ENCODE measurements at places on chromosomes 11 and 22. TPM values are rescaled to one million over a fixed set of nuclear protein-coding genes. Genes with fewer than 3 reads are reported as not detected.

The NDUFV1 gene
- 150 TPM for total RNA-seq

The KIRREL3 gene
- total RNA-seq = 6.0 TPM

The KCNJ1 gene
- not detected for total RNA-seq

The RAG1 gene
- total RNA-seq = 0.85 TPM

The CCDC87 gene
- total RNA-seq = 0.49 TPM

The AAMDC gene
- 13.0 TPM for total RNA-seq

The C1QTNF4 gene
- total RNA-seq = 0.49 TPM

The RBMXL2 gene
- total RNA-seq = not detected

The FAM180B gene
- not detected for total RNA-seq

The PTH gene
- total RNA-seq = not detected

The VSIG2 gene
- not detected for total RNA-seq

The PVALB gene
- total RNA-seq = not detected

The KCNQ1 gene
- not detected for total RNA-seq

The ACRV1 gene
- total RNA-seq = not detected

The TCN2 gene
- 21.4 TPM for total RNA-seq

The CADM1 gene
- 26.1 TPM for total RNA-seq

The GLYAT gene
- total RNA-seq = not detected

The CLDN25 gene
- total RNA-seq = not detected

The NTM gene
- total RNA-seq = 14.6 TPM

The JHY gene
- total RNA-seq = 10.3 TPM

The RAPSN gene
- 0.32 TPM for total RNA-seq

The RANBP1 gene
- 51.8 TPM for total RNA-seq

The NCR3LG1 gene
- total RNA-seq = 9.1 TPM

The PSMD13 gene
- 94.1 TPM for total RNA-seq

The ADAMTS15 gene
- 0.85 TPM for total RNA-seq

The TRPM5 gene
- not detected for total RNA-seq

The OR52E8 gene
- not detected for total RNA-seq

The KBTBD4 gene
- 34.7 TPM for total RNA-seq

The WT1 gene
- total RNA-seq = not detected

The RAB39A gene
- not detected for total RNA-seq

The ADSL gene
- total RNA-seq = 108 TPM

The PATE2 gene
- not detected for total RNA-seq

The ZNF70 gene
- 6.8 TPM for total RNA-seq

The LRRC74B gene
- 0.36 TPM for total RNA-seq

The HORMAD2 gene
- total RNA-seq = not detected

The IL18 gene
- total RNA-seq = not detected

The CNIH2 gene
- 0.16 TPM for total RNA-seq

The RFPL1 gene
- not detected for total RNA-seq

The SLCO2B1 gene
- not detected for total RNA-seq

The SERGEF gene
- total RNA-seq = 22.7 TPM

The MFRP gene
- under 0.01 TPM for total RNA-seq

The OR52H1 gene
- total RNA-seq = 0.81 TPM

The MUC2 gene
- not detected for total RNA-seq

The TSSK2 gene
- not detected for total RNA-seq

The TMEM191B gene
- total RNA-seq = not detected

The BET1L gene
- total RNA-seq = 45.1 TPM

The OR8B2 gene
- not detected for total RNA-seq

The ADM2 gene
- 9.6 TPM for total RNA-seq

The HIRA gene
- 22.7 TPM for total RNA-seq

The PRSS23 gene
- 514 TPM for total RNA-seq

The TRIM77 gene
- not detected for total RNA-seq

The MPZL3 gene
- 0.97 TPM for total RNA-seq

The OR51E2 gene
- not detected for total RNA-seq

The SUSD2 gene
- 3.4 TPM for total RNA-seq
